ENCODE measurements at places on chromosomes 3 and 15.

DNA sequence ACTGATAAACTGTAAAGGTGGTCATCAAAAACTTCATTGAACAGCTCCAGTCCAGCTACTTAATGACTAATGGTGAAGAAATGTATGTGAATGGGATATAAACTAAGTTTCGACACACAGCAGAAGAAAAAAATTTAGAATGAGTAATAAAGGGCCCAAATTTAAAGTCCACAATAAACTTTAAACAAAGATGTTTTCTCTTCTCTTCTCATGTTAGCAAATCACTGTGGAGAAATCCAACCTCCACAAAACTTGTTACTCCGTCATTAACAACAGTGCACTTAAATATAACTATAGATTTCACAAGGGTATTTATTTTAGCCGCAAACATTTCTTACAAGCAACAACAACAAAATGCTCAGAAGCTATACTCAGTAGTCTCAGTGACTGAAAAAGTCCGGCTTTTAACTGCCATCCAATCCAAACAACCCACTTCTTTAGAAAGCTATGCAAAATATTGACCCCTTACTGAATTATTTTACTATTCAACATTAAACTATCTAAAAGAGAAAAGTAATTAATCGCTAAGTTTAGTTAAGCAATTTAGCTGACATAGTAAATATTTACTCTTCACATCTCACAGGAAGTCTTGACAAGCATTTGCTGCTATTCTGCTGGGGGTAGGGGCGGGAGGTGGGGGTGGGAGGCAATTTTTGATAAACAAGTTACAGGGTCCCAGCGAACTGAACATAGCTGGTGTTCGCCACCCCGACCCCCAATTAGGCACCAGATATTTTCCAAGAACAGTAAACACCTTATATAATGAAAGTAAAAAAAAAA, 2.4 kb downstream of the IGF2BP2 start:
- peak; percentile 28 for DNase-seq

DNA sequence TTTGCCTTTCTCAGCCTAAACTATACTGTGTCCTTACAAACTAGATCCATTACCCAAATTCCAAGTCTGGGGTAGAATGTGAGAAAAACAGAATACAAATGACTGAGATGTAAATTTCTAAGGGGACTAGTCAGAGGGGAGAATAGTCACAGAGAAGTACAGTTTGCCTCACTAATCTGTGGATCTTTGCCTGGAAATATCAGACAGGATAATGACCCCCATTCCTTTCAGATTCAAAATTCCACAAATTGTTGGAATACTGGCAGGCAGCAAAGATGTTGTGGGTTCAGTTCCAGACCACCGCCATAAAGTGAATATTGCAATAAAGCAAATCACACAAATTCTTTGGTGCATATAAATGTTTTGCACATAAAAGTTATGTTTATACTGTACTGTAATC, 762.8 kb upstream of the NR2F2 start:
- DNase-seq: no peak

DNA sequence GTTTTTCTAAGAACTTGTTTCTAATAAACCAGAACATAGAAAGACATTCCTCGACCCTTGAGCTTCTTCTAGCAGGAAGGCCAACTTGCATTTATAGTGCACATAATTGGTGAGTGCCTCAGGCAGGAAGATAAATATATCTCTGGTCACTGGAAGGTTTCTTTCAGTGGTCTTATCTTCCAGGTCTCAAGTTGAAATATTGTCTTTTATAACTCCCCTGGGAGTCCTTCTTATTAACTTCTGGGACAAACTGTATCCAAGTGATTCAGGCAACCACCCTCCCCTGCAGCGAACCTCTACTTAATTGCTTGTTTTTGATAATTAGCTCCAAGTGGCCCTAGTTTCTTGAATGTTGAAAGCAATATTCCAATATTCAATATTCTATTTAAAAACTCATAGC, 346.8 kb upstream of the GOLIM4 start:
- DNase-seq: no peak

DNA sequence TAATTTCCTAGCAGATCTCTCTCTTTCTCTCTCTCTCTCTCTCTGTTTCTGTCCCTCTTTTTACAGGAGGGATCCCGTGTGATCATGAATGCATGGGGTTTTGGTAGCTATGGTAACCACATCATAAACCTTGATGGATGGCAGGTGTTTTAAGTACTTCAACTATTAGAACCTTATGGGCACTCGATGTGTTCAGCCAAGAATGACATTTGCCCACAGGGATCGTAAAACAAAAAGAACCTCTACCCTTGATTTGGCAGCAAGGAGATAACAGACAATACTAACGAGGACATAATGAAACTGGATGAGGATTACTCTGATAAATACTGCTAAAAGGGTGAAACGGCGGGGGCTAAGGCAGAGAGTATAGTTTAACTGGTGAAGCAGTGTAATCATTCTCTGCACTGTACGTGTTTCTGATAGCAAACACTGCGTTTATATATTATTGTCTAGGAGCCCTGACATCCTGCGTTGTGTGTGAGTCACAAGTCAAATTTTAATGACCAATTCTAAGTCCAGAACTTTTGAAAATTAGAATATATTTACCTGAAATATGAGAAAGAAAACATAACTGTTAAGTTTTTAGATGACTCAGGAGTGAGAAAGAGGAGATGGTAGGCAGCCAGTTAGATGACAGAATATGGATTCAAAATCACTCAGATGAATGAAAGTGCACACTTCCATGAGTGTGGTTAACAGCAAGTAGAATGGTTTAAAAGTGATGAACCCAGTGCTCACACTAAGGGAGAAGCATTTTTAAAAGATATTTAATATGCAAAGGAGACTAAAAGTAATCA, 80.3 kb downstream of the OTOL1 start:
- DNase-seq: no peak

GRCh38 chr3:187369089-187369447, 883 bp downstream of the RTP4 start:
- no peak for DNase-seq

DNA sequence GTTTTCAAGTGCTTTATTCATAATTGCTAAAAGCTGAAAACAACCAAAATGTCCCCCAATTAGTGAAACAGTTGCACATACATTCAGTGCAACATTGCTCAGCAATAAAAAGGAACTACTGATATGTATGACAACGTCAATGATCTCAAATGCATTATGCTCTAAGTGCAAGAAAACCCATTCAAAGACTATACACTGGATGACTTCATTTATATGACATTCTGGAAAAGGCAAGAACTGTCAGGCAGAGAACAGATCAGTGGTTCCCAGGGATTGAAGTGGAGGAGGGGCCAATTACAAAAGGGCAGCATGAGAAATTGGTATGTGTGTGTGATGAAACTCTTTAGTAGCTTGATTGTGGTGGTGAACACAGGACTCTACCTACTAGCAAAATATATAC, 585.6 kb downstream of the TBL1XR1 start:
- DNase-seq: no peak

DNA sequence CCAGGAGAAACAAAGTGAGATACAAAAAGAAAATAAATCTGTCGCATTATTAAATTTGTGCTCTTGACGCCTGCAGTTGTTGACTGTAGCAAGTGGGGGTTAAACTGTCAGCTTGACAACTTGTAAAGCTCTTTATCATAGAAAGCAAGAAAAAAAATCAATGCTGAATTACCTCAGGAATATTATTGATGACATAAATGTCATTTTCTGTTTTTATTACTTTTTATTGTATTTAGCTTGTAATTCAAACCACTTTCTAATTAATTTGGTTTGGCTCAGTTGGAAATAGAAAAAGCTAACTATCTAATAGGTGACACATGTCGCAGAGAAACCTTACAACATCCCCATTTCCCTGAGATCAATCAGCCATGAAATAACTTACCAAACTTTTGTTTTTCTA, 195.3 kb downstream of the CDIN1 start:
- no peak for DNase-seq

DNA sequence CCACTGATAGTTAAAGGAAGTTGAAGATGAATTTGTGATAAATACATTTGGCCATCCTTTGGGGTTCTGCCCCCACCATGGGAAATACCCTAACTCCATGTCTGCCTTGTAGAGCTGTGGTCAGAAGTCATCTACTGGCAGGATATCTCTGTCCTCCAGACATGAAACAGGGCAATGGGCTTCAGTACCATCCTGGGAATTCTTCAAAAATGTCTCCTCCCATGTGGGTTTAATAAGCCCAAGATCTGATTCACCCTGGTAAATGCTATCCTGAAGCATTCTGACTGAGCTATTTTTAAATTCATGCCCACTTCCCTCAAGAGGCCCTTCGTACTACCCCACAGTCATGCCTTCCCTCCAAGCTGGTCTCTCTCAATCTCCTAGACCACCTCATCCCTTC, 113.7 kb upstream of the SLC25A36 start:
- no peak for DNase-seq

DNA sequence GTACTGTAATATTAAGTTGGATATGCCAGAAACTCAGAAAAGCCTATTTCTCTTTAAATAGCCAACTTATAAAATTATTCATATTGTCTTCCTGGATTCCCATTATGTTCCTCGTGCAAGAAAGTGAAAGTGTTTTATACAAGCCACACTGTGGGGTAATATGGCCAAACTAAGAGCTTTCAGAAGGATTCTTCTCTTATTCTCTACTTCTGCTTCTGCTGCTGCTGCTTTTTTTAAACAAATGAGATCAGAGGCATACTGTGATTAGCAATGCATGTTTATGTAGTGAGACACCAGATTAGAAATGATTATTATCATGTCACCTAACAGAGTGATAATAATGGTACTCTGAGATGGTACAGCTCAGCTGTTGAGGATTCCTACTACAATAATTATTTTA, 1026.5 kb upstream of the CFAP20DC start:
- DNase-seq: no peak

GRCh38 chr15:39448409-39448808, 132.5 kb upstream of the THBS1 start:
- no peak for DNase-seq
